OCI-M1 (cell line): ENCODE measurements at places on chromosomes 16 and 17.
A peak's percentile ranks its signal among the peaks of the same experiment; 100 is the strongest.

- DNase-seq, result no peak
These were observed 153.2 kb downstream of the KATNIP start for GRCh38 chr16:27703121-27703520.

GRCh38 chr17:21300601-21301571 is 16.4 kb downstream of the MAP2K3 start:
- no peak for DNase-seq

GRCh38 chr17:40100419-40100668 is at the start of gene NR1D1:
TSS of gene NR1D1 (minus strand) at chr17:40100589. CDS start at chr17:40100094, 495 bp downstream.
- DNase-seq, result no peak

GRCh38 chr16:28189245-28189644 is 22.5 kb downstream of the XPO6 start:
- DNase-seq, result no peak

GRCh38 chr17:31385428-31386285 is 5.8 kb upstream of the RAB11FIP4 start:
- no peak for DNase-seq

- DNase-seq, result no peak
These were observed 38.4 kb downstream of the PTRH2 start for GRCh38 chr17:59668816-59669215.

DNA sequence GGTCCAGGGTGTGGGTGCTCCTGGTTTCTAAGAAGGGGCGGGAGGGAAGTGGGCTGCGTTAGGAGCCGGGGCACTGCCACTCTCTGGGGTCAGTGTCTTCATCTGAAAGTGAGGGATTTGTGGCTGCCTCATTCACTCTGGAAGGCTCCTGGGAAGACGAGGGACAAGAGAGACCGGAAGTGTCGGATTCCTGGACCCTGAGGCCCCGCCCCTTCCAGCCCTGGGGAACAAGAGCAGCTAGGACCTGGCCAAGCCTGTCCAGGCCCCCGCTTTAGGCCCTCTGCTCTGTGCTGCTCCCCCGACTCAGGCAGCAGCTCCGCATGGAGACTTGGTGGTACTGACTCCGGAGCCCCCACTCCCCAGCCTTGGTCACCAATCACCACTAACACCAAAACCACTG is 6.5 kb downstream of the LGALS3BP start:
- no peak for DNase-seq

GRCh38 chr16:28821874-28822519 is 802 bp upstream of the ATXN2L start:
- peak; percentile 61 for DNase-seq
